H54 (cell line): ENCODE measurements at places on chromosomes 3 and 15.

- DNase-seq: no peak
Observed at GRCh38 chr15:99917252-99917651, 184.0 kb upstream of the LYSMD4 start.

DNA sequence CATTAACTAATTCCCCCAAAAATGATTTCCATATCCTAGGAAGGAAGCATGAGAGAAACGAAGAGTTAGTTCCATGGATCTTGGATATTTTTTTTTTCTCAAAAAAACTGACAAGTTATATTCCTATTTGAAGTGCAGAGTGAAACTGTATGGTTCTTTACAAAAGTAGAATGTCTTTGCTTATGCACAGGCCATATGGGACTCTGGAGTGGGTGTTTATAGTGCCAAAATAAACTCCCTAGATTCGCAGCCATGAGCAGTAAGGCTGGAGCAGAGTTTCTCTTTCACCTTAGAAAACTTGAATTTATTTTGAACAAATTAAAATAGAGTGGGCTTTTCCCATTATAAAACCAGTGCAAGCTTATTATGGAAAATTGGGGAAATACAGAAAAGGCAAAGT lies 239.7 kb downstream of the PDCD6IP start:
- DNase-seq: no peak

DNA sequence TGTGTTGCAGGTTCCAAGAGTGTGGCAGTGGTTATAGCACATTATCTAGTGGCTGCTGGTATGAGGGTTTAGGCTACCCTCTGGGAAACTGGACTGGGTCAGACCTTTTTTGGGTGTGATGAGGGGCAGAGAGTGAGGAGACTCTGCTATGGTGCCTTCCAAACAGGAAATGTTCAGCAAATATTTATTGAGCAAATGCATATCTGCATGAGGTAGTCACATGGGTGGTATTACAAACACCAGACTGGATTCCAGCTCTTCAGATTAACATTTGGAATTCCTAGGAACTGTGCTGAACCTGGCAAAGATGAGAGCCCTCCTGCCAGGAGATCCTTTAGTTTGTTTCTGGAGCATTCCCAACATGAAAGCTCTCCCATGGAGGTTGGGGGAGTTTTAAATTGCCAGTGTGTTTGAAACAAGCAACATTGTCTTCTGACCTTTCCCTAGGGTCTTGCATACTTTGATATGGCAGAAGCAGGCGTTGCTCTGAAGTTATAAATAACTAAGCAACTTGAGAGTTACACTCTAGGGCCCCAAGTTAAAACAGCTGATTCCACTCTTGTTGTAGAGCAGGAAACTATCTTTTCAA lies 341.2 kb upstream of the C2CD4B start:
- DNase-seq: peak; percentile 10

- DNase-seq: no peak
Observed at GRCh38 chr3:64998317-64998716, 310.5 kb upstream of the ADAMTS9 start.

- no peak for DNase-seq
Observed at GRCh38 chr3:108098003-108098370, 7.2 kb upstream of the CD47 start.
